ENCODE measurements at places on chromosomes 7 and 10.
A peak's percentile ranks its signal among the peaks of the same experiment; 100 is the strongest.

DNA sequence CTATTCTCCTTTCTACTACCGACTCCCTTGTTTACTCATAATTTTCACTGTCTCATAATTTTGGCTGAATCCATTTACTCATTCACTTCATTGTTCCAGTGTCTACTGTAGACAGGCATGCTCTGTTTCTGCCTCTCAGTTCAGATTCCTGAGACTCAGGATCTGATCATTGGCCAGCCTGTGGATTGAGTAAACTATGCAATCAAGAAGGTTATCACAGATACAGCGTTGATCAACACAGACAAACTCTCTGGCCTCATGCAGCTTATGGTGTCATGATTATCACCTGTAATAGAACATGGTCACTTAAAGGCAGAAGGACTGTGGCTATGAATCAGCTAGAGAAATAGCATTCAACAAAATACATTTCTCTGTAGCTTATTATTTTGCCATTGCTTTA, 86.0 kb downstream of the SEMA3E start:
- DNase-seq = no peak

DNA sequence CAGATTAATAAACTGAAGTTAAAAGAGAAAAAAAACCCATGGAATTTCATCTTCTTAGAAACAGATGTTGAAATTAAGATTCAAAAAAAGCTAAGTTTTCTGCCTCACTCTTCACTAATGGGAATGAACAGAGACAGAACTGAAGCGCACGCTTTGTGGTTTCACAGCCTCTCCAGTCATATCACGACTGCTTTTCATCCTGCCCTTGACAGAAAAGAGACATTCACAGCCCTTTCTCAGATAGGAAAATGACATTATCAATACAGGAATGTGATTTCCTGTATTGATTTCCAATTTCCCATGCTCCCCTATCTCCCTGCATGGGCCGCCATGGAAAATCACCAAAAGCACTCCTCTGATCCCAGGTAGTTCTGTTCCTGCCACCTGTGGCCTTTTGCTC, 108.2 kb downstream of the PFKFB3 start:
- DNase-seq = no peak

- DNase-seq = no peak
These were observed 9.0 kb downstream of the EPHA1 start for GRCh38 chr7:143399642-143400041.

GRCh38 chr10:114284346-114285071, 45.5 kb downstream of the VWA2 start:
- no peak for DNase-seq

DNA sequence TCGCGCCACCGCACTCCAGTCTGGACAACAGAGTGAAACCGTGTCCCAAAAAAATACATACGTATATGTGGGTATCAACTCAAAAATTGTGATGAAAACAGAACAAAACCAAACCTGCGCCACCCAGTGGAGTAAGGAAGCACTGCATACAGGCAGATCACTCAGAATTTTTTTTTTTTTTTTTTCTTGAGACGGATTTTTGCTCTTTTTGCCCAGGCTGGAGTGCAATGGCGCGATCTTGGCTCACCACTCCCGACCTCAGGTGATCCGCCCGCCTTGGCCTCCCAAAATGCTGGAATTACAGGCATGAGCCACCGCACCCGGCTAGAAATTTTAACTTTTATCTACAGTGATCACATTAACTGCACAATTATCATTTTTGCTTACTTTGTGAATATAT, 9.1 kb upstream of the TMEM236 start:
- DNase-seq = peak; percentile 49

DNA sequence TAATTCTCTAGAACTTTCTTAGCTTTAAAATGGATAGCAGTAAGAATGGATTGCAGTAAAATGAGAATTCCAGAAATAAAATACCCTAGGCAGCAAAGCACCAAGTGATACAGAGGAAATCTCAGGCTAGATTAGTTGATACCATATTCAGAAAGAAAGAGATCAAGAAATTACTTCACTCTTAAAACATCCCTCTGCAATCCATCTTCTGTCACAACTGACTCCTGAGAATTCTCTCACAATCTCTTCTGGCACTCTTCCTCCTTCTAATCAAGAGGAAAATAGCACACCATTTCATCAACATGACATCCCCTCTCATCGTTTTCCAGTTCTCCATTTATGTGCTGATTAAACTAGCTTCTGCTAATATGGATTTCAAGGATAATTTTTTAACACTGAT, 42.2 kb upstream of the LAMB1 start:
- no peak for DNase-seq

- peak; percentile 57 for DNase-seq
These were observed 103.5 kb upstream of the PRSS1 start for GRCh38 chr7:142645777-142646176.

DNA sequence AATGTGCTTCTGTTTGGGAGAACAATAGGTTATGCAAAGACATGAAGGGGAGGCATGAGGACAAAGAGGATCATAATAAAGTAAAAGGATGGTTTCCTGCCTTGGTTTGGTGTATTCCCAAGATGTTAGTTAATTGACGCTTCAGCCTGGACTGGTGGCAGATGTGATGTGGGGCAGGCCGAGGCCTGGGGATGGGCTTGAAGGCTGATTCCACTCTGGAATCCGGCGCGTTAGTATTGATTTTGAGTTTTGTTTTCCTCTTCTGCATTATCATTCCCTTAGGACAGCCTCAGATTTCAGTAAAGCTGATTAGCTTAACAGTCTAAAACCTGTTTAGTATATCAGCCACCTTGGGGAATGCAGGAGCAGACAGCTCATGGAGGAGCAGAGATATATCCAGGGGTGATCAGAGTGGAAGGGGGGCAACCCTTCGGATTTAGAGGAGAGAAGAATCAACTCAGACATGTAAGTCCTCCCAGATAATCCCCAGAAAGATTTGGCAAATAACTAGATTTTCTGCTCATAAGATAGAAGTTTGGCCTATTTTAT, 159.8 kb upstream of the MTPN start:
- no peak for DNase-seq

DNA sequence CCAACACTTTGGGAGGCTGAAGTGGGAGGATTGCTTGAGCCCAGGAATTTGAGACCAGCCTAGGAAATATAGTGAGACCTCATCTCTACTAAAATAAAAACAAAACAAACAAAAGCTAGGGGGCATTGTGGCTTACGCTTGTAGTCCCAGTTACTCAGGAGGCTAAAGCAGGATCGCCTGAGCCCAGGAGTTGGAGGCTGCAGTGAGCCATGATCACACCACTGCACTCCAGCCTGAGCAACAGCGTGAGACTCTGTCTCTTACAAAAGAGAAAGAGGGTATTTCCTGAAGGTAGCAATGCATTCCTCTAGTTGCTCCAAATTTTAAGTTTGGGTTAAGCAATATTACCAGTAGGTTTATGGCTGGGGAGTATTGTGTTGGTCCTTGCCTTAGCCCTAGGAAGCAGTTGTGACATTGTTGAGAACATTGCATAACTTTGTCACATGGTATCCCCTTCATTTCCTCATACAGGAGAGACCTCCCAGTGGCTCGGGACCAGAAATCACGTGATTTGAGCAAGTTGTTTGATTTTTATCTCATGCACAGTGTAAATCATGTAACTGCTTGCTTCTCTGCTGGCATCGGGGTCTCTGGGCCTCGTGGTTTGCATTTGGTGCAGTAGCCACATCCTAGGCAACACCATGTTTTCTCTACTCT, 23.3 kb upstream of the SMARCD3 start:
- DNase-seq = no peak

DNA sequence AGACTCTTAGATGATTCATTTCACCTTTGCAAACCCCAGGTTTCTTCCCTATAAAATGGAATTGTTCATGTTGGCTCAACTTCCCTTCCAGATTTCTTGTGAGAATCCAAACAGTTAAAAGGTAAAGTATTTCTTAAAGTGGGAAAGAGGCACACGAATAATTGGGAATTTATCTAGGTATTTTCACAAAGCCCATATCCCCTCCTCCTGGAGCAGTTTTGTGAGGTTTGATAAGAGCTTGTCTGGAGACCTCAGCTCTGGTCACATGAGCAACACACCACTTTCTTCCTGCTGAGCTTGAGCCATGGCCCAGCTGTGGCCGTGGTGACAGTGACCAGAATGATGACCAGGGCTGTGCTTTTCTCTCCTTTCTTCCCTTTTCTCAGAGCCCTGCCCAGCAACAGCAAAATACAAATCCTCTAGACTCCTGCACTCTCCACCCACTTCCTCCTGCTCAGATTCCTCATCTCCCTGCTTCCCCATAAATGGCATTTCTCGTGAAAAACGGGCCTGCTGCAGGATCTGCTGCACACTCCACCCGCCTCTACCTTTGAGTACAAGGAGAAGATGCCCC, 87.7 kb downstream of the PIK3CG start:
- no peak for DNase-seq

- no peak for DNase-seq
These were observed 160.4 kb upstream of the PFKP start for GRCh38 chr10:2906974-2907373.

DNA sequence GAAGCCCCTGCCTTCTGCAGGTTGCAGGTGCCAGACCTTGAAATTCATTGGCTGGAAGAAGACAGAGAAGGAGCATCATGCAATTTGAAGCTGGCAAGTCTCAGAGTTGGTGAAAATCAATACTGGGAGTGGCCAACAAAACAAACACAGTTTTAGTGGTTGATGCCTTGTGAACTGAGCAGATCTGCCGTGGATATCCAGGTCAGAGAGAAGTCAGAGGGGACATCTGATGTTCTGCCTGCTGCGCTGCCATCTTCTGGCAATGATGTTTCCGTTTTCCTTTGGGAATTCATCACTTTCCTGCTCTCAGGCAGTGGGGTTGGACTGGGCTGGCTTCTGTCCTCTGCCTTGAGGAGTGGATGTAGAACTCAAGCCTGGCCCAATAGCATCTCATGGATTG, 132.0 kb downstream of the RPS24 start:
- peak; percentile 53 for DNase-seq

DNA sequence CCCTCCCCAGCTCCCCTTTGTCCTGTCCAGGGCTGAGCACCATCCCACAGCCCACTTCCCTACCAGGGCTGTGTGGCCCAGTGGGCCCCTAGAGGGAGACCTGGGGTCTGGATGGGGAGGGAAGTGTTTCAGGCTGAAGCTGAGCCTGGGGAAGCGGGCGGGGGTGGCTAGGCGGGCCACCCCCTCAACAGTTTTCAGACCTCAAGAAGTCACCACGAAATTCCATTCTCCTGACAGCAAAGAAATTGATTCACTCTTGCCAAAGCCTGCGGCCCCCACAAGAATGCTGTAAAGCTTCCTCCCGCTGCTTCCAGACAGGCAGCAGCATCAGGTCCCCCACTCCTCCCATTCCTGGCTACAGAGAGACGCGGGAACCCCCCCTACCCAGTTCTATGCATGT, 2.5 kb upstream of the LFNG start:
- no peak for DNase-seq

- DNase-seq = no peak
These were observed 911.9 kb upstream of the LRRN3 start for GRCh38 chr7:110179037-110179436.

- DNase-seq = peak; percentile 66
These were observed 11.7 kb downstream of the NOBOX start for GRCh38 chr7:144391823-144392255.

- DNase-seq = no peak
These were observed 97.8 kb downstream of the HIPK2 start for GRCh38 chr7:139679731-139680594.

- no peak for DNase-seq
These were observed 331.1 kb downstream of the HTR7 start for GRCh38 chr10:90526721-90527120.

- no peak for DNase-seq
These were observed 27.8 kb downstream of the SMURF1 start for GRCh38 chr7:99116144-99116543.

DNA sequence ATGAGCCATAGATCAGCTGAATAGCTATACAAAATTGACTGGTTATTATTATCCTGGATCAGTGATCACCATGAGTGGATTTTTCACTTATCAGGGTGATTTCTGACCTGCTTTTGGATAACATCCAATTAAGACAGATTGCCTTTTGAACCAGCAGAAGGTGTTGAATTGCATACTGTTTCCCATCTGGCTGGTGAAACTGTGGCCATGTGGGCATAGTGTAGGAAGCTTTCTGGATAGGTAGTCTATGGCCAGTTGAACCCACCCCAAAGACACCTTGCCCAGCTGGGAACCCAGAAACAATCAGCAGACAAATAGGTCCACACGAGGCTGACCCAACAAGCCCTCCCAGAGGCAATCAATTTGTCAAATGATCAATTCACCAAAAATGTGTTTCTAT, 29.3 kb downstream of the DNAJC12 start:
- DNase-seq = no peak

DNA sequence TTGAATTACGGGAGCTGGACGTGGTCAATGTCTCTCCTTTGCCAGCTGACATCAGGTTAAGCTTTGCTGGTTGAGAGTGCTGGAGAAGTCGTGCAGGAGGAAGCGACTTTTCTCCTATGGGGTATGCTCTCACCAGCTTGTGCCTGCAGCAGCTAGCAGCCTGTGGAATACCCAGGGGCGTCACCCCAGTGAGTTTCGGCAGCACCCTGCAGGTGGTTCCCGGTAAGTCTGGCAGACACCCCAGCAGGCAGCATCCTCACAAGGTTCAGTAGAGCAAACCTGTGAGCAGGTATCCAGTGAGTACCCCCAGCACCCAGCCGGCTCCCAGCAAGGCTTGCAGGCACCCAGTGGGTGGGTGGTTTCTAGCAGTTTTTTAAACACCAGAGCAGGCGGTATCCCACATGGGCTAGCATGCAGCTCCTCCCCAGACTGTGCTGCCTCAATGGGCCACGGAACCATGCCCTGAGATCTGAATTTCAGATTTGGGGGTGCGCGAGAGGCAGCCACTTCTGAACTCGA, 74.8 kb upstream of the SVIL start:
- DNase-seq = no peak

- DNase-seq = no peak
These were observed 15.0 kb downstream of the ZNF862 start for GRCh38 chr7:149853157-149853556.

DNA sequence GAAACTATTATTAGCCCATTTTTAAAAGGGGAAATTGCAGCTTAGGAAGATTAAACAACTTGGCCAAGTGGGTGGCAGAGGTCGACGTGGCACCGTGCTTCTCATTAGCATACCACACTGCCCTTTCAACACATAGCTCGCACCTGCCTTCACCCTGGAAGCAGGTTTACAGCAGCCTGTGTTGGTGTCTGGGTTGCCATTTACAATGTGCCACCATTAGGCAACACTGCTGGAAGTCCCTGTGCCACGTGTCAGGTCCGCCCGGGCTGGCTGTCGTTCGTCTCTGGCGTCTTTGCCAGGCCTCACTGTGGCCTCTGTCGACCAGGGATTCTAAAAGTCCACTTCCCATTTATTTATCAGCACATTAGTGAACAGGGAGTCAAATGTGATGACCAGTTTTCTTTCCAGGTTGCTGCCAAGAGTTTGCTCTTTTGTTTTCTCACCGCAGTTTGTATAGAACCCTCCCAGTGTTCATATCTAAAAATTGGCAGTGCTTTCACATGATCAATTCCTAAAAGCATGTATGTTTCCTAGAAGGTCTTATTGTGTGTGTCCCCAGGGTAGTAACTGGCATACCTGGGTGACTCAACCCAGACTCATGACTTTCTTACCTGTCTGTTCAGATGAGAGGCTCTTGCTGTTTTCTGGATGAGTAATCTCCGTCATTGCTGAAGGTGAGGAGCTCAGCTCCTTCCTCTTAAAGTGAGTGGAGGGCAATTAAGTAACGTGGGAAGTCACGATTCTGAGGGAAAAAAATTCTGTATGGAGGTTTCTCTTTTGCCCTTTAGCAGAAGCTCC, 9.2 kb downstream of the INSIG1 start:
- no peak for DNase-seq

All from SK-N-SH (cell line).